ENCODE measurements at places on chromosomes 11 and 22.

- DNase-seq, result no peak
Measured at GRCh38 chr22:22691716-22692701, 47.6 kb downstream of the GGTLC2 start.

GRCh38 chr11:134785660-134786284, 373.7 kb upstream of the B3GAT1 start:
- no peak for DNase-seq

DNA sequence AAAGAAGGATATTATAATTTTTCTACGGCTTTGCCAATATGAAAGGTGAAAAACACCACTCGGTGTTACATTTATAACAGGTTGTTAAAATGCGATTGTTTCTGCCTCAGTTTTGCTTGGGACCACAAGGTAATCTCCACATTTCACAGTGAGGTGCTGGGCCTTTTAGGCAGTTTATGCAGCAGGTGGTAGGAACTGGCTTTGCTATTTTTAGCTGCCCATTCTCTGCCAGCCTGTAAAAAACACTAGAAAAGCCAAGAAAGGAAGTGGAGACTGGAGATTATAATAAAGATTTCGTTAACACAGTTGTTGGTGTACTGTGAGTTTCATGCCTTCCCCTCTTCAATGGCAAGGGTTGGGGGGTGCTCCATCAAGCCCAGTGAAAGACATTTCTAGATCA, 8.0 kb upstream of the MRPL16 start:
- DNase-seq, result no peak

GRCh38 chr11:33724644-33725035, 11.6 kb downstream of the CD59 start:
- DNase-seq, result peak; percentile 56

DNA sequence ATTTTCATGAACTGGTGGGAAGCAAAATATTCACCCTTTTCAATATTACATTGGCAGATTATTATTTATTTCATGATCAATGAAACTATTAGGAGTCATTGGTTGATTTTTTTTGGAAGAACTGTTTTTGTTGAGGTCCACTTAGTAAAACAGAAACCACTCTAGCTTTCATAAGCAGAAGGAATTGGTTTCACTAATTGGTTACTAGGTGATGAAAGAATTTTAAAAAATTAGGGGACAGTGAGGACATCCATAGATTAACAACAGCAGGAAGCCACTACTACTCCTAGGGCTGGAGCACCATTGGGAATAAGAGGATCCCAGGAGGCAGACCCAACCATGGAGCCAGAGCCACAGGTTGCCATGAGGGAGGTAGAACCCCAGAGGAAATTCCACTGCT, 74.4 kb upstream of the KCNA4 start:
- DNase-seq, result no peak

DNA sequence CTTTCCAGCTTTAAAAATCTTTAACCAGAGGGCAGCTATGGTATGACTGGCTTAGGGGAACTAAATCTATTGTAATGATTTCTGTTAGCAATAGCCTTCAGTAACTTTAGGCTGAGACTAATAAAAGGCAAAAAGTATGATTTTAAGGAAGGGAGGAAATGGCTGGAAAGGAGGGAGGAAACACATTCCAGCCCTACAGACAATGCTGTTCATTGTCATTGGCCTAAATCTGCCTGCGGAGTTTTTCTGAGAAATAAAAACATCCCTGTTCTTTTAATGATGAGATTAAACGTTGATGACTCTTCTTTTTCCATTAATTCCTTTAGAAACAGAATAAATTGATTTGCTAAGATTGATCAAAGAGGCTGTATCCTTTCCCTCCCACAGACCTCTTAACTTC, 99.6 kb upstream of the GRAMD1B start:
- DNase-seq, result no peak

GRCh38 chr11:17652556-17652955, 66.8 kb upstream of the MYOD1 start:
- no peak for DNase-seq

DNA sequence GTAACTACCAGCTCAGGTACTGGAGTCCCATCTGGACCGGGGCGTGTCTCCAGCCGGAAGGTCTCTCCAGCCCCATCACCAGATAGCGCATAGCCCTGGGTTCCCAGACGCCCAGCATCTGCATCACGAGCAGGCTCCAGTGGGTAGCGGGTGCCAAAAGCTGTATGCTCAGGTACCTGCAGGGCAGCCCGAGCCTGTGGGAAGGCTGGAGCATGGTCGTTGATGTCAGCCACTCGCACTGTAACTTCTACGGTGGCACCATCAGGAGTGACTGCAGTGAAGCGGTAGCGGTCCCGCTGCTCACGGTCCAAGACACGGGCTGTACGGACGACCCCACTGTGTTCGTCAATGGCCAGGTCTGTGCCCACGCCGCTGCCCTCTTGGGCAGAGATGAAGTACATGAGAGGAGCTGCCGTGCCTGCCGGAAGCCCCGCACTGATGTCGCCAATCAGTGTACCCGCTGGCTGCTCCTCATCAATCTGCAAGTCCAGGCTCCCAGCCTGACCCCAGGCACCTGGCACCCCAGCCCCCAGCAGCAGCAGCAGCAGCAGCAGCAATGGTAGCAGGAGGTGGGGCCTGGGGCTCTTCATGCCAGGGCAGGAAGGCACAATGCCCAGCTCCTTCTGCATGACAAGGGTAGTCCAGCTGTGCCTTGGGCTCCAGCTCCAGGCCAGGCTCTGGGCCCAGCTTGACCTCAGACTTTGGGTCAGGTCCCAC, 14.5 kb downstream of the DCHS1 start:
- no peak for DNase-seq

- peak; percentile 91 for DNase-seq
Measured at GRCh38 chr22:26483439-26484359, at the start of the genes HPS4 and SRRD. Gene HPS4 (minus strand): TSS chr22:26483783. CDS start chr22:26481762, 2,021 bp downstream. Gene SRRD (plus strand): TSS chr22:26483877. CDS start chr22:26483891, 14 bp downstream.

DNA sequence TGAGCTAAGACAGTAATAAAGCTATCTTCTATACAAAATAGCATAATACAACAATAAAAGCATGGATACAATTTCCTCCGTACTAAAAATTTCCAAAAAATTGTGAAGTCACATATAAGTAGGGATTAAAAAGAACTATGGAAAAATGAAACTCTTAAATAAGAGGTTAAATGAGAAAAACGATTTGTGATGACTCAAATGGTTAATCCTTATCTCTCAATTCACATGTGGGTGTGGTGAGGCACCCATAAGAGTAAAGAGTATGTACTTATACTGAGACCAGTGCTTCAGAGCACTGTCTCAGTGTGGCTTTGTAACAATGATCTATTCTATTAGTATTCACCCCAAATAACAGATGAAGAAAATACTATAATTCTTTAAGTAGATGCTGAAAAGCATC, 25.0 kb upstream of the CCDC34 start:
- no peak for DNase-seq

DNA sequence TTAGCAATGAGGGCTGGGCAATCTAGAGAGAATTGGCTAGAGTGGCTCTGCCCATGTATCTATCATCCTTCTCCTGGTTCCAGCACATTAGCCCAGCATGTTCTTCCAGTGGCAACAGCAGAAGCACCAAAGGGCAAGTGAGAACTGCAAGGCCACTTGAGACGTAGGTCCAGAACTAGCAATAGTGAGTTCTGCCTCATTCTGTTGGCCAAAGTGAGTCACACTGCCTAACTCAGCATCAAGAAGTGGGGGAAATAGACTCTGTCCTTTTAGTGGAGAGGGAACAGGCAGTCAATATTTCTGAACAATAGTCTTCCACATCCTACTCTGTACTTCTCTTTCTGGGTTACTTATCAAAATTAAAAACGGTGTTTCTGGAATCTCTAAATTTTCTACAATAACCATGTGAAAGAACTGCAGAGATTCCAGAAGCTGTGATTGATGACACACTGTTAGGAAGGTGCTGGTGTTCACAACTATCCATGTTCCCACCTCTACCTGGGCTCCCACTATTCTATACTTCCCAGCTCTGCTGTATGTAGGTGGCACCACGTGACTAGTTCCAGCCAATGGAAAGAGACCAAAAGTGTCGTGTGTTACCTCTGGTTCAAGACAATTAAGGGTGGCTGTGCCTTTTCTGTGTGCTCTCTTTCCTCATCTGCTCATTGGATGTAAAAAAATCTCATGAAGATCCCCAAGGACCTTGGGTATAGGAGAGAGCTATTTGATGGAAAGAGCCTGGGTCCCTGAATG, 23.4 kb upstream of the GRK3 start:
- DNase-seq, result no peak

DNA sequence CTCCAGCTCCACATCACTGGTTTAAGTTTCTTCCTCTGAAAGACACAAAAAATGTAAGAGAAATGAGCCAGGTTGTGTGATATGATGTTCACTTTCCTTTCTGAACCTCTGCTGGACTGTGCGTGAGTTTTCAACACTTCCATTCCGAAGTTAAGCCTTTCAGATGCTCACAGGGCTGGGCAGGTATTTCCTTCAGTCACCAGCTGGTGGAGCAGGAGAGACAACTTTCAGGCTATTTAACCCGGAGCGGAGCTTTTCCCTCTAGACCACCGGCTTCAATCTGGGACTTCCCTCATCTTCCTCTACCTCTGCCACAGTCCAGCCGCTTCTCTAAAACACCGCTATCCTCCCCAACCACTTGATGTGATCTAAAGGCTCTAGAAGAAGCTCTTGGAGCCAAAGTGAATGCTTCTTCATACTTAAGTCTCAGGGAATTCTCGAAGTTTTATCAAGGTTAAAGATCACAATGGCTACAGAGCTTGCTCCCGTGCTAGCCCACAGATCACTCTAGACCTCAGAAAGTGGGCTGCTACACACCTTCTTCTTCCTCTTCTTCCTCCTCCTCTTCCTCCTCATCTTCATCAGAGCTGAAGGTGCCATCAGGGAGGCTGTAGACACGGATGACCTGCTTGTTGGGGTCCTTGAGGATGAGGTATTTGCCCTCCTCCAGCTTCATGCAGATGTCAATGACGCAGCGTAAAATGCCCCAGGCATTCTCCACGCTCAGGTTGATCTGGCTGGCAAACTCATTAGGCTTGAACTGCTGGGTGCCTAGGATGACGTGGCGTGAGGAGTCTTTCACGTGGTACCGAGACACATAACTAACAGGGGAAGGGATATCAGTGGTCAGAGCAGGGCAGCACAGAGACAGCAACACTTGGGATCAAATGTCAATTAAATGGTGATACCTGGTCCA, 4.4 kb upstream of the FOXRED2 start:
- peak; percentile 58 for DNase-seq

GRCh38 chr22:26486394-26486793, 2.7 kb downstream of the SRRD start:
- DNase-seq, result no peak

DNA sequence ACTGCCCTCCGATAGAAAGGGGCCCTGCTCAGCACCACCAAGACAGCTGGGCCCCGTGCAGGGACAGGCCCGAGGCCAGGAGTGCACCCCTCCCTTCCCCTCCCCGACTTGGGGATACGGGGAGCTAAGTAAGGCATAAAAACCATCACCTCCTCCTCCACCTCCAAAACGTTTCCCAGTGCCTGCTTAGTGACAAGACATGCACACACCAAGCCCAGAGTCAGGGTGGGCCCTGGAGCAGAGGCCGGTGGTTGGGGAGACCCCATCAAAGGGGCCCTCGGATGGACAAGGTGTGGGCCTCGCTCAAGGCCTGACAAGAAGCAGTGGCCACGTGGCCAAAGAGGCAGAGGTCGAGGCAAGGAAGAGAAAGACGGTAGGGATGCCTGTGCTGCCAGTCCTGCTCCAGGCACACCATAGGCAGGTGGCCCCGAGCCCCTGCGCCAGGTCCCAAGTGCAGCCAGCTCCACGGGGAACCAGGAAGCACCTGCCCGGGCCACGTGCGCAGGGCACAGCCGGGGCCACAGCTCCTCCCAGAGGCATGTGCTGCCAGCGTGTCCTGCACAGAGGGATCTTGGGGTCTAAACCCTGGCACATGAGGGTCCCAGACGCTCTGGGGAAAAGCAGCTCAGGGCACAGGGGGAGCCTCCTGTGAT, 53.0 kb downstream of the BRD1 start:
- DNase-seq, result no peak

DNA sequence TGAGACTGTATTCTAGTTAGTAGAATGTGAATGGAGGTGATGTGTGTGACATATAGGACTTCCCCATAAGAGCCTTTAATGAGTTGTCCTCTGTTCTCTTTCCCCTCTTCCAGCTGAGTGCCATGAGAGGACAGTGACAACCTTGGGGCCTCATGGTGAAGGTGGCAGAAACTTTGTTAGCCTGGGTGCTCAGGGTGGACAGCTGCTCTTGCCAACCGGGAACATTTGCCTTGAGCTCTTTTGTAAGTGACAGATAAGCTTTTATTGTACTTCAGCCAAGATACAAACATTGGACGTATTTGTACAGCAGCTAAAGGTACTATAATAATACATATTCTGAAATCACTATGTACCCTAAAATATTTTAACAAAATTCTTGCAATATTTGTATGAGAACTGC, 33.0 kb upstream of the PLET1 start:
- DNase-seq, result no peak

DNA sequence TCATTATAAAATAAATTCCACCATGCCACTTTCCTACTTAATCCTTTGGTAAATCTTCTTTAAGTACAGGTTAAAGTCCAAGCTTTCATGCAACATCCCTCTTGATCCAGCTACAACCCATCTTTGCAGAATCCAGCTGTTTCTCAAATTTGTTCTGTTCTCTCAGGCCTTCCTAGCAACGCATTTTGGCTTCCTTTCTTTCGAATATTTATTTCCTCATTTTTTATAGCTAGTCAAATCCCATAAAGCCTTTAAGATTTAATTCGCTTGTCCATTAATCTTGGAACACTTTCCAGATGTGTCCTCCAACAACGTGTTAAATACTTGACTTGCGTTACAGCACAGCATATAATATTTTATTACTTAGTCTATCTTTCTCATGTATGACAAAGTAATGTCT, 600.1 kb upstream of the CHORDC1 start:
- DNase-seq, result no peak

- DNase-seq, result peak; percentile 84
Measured at GRCh38 chr11:10930972-10931760, 73.3 kb upstream of the ZBED5 start.

GRCh38 chr22:43168471-43169309, 17.3 kb downstream of the TSPO start:
- peak; percentile 34 for DNase-seq

- no peak for DNase-seq
Measured at GRCh38 chr22:20533095-20533878, 25.9 kb downstream of the MED15 start.

- DNase-seq, result peak; percentile 78
Measured at GRCh38 chr22:49827853-49828598, at the start of gene BRD1. Gene BRD1 (minus strand): TSS chr22:49827873. CDS start chr22:49824317, 3,556 bp downstream.

DNA sequence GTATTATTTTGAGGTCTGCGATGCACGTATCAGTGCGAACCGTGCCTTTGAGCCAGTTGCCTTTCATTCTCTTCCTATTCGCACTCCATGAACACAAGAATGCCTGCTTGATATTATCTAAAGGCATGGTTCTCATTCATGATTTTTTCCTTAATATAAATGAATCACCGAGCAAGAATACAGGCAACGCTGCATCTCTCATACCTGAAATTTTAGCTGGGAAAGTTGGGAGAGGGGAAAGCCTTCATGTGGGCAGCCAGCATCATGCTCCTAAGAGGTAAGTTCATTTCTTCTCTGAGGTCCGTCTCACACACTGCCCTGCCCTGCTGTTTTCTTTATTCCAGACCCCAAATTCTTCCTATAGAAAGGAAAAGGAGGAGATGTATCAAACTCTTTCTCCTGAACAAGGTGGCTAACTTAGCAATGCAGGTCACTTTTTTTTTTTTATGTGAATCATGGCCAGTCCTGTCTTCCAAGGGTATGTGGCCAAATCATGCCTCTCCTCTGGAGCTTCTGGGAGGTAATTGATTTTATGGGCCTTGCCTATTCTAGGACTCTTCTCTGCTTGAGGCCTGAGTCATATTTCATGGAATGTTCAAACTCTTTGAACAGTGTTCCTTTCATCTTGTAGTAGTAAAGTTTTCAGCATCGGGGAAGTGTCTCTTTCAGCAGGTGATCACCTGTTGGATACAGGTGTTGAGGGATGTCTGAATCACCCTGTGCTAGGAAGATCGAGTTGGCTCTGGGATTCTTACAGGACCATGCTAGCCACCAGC, 3.2 kb downstream of the GLB1L2 start:
- DNase-seq, result no peak

Measured in fibroblast of skin of right biceps (primary cell).